Stimulated activated CD4-positive, alpha-beta T cell treated with anti-CD3 and anti-CD28 coated beads, TNF-alpha, amount 100 ng/mL, for 4 hours (primary cell): ENCODE measurements at places on chromosomes 3 and 15.

- DNase-seq = no peak
These were observed 341.4 kb downstream of the CNTN3 start for GRCh38 chr3:74273091-74273490.

DNA sequence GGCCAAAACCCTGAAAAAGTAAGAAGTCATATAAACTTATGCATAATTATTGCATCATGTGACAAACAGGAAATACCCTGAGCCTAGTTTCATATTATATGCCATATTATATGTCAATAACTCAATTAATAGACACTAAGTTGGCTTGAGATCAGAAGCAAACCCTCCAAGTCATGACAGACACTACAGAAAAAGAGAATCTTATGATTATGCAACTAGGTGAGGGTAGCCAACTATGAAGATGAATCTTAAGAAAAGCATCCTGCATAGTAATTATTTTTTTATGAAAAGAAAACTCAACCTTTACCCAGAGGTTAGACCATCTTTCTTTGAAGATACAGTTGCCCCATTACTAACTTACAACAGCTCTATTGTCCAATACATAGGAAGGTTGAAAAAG, 192.4 kb upstream of the VEPH1 start:
- no peak for DNase-seq

DNA sequence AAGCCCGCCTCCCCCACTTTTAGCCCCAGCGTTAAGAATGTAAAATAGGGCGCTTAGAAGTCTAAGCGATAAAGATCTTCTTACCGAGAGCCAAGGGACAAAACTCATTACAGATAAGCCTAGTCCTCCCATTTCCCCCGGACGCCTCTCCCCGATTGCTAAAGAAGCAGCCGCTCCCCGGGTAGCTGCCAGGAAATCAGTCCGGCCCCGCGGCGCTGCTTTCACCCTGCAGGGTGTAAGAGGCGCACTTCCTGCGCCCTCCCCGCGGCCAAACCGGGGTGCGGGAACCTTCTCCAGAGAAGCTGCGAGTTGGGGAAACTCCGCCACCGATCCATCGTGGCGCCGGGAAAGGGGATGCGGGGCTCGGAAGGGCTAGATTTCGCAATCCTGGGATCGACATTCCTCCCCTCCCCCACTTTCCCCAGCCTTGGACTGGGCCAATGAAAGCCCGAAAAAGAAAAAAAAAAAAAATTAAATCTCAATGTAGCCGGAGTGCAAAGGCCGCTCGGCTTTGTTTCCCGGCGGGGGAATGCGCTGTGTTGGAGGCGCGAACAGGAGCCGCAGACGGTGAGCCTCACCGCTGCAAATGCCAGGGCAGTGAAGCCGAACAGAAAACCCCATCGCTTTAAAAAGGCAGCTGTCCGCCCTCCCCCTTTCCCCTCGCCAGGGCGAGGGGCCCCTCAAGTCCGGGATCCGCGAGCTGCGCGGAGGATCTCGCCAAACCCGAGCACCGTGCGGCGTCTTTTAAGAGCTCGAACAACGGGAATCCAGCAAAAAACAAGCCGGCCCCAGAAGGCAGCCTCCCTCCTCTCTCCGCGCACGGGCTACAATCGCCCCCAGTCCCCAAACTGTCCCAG, 626 bp upstream of the PTPRG start:
- DNase-seq = no peak

DNA sequence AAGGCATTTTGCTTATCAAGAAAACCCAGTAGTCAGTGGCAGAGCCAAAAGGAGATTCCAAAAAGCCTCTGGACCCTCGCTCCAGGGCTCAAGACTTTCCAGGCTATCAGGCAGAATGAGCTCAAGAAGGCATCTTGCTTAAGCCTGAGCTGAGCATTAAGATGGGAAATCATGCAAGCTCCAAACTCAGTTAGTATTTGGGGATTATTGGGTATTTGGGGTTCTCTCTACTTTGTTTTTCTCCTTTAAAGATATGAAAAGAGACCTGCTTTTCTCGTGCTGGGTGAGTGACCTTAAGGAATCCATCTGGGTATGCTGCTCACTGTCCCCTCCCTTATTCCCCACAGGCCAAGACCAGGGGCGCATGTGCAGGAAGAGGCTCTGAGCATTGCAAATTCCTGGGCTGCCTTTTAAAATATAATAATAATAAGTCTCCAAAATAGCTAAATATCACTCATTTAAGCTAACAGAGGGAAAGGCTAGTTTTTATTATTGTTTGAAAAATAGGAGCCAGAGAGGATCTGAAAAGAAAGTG, 75.4 kb upstream of the HACD2 start:
- DNase-seq = no peak

- DNase-seq = no peak
These were observed 12.8 kb downstream of the H1-8 start for GRCh38 chr3:129555616-129556357.

DNA sequence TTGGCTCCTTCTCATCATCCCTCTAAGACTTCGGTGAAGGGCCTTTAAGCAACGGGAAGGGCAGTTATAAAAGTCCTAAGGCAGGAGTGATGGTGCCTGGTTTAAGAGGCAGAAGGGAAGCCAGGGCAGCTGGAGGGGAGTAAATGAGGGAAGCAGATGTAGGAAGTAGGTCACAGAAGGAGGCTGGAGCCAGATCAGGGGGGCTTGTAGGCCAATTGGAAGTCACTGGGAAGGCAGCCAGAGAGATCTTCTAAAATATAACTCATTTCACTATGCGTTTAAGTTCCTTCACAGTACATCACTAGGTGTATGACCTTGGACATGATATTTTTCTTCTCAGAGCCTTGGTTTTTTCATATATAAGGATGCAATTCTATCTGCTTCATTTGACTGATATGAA, 94.7 kb downstream of the MYH15 start:
- no peak for DNase-seq

DNA sequence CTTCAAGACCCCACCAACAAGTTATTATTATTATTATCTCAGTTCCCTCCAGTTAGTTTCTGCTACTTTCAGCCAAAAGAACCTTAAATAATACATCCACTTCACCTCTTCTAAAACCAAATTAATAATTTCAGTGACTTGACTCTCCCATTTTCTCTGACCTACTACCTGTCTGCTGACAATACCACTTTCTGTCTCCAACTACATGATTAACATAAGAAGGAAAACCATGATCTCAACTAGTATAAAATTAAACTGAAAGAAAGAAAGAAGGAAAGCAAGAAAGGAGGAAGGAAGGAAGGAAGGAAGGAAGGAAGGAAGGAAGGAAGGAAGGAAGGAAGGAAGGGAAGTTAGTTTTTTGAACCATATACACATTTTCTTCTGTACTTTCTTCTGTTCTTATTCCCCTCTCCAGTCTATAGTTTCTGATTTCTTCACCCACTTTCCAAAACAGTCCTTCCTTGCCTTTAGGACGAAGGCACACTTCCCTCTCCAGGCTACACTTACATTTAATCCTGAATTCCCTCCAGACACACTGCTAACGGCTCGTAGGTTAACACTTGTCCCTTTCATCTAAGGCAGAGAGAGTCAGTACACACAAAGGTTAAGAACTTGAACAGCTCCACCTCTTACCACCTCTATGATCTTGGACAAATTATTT, 79.5 kb upstream of the GUCA1C start:
- DNase-seq = no peak

GRCh38 chr3:60355825-60356224, 895.4 kb downstream of the FHIT start:
- DNase-seq = no peak

DNA sequence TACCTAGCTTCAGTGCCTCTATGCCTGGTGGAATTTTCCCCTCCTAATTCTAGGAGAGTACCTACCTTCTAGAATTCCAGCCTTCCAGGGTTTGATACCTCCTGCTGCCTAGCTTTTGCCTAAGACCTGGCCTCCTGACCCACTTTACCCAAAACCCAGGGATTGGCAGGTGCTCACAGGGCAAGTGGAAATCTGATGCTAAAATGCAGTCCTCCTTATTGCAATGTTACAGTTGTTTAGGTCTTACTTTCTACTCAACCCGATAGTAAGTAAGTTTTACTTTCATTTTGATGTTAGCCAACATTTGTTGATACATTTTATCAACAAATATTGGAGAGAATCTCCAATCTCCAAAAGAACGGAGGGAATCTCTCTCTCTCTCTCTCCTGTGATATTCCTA, 275.9 kb downstream of the DOCK3 start:
- DNase-seq = no peak

- DNase-seq = no peak
These were observed 1.6 kb downstream of the CYP11A1 start for GRCh38 chr15:74365598-74366445.
